ENCODE measurements at places on chromosomes 7 and 10.

GRCh38 chr7:159066816-159067575 lies 77.7 kb downstream of the VIPR2 start:
- no peak for DNase-seq

- DNase-seq, result no peak
Measured at GRCh38 chr7:139661903-139662302, 115.9 kb downstream of the HIPK2 start.

GRCh38 chr10:125979976-125980375 lies 83.6 kb downstream of the FANK1 start:
- DNase-seq, result no peak

DNA sequence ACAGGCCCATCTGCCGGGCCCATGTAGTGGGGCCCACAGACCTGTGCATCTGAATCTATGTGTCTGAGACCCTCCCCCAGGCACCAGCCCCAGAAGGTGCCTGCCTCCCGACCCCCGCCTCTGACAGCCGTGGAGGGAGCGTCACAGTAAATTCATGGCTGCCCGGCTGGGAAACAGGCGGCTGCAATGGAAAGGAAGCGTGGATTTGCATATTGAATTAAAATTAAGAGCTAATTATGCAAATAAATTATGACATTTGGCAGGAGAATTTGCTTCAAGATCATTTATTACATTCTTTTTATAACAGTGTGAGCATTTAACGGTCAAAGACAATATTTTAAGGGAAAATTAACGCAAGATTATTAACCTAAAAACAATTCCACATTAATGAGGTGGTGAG lies 92.3 kb downstream of the HIF1AN start:
- no peak for DNase-seq

- DNase-seq, result no peak
Measured at GRCh38 chr7:133771788-133772419, 355.2 kb upstream of the LRGUK start.

GRCh38 chr7:50409856-50410745 lies 40.0 kb downstream of the FIGNL1 start:
- no peak for DNase-seq

DNA sequence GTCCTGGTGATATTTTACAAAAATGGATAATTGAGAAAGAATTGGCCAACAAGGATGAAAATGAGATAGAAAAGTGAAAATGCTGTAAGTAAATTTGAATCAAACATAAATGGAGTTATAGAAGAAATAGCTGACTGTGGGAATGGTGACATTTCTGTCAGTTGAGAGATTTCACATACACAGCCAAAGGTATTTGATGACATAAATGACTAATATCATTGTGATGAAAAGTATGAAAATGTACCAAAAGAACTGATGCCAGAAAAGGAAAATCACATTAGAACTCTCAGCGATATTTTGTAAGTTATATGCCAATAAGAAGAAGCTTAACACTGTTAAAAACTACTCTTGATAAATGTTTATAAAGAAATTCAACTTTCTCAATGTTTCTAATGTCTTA lies 54.9 kb downstream of the TFPI2 start:
- DNase-seq, result no peak

GRCh38 chr7:41777894-41778596 lies 75.2 kb upstream of the INHBA start:
- DNase-seq, result no peak

GRCh38 chr7:70733090-70733489 lies 398.9 kb upstream of the GALNT17 start:
- DNase-seq, result no peak

- no peak for DNase-seq
Measured at GRCh38 chr7:98291717-98292116, 10.2 kb downstream of the BRI3 start.

- no peak for DNase-seq
Measured at GRCh38 chr10:75508814-75509306, 77.4 kb downstream of the LRMDA start.

- no peak for DNase-seq
Measured at GRCh38 chr7:132135746-132136385, 440.4 kb downstream of the PLXNA4 start.

- no peak for DNase-seq
Measured at GRCh38 chr10:100810091-100810834, 64.9 kb downstream of the PAX2 start.

DNA sequence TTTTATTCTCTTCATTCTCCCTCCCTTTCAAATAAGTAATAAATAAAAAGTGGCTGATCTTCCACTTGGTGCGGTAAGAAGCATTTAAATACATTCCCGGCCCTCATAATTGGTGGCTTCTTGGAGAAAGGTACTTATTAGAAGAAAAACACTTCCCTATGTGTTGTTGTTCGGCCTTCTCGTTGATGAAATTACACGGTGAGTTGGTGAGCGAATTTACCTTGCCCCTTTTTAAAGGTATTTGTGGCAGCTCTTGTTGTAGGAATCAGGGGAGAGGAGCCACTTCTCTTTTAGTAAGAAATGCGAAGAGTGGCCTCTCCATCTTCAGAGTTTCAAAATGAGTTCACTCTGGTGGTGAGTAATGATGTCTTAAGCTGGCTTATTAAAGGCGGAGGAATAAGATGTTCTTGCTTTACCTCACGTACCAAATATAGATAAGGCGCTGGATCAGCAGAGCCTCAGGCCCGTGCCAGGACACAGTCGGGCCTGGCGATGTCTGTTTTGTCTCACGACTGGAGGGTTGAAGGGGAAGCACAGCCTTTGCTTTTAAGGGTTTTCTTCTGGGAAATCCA lies 135.9 kb downstream of the CUX1 start:
- no peak for DNase-seq

GRCh38 chr7:97117035-97117371 lies 495 bp upstream of the SDHAF3 start:
- DNase-seq, result no peak

DNA sequence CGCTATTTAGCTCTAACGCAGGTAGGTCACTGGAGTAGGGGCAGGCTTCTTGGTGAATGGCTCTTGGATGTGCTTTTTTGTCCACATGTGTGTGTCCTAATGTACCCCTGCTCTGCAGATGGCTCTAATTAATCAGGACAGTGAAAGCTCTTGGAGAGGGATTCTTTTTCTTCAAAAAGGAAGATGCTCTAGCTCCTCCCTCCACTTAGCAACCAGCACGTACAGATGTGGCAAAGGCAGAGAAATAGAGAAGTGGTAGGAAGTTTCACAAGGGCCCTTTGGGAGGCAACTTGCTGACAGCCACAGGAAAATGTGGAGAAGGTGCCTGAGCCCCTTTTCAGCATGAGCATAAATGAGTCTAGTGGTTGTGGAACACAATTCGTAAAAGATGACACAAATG lies 221.7 kb downstream of the PLXNA4 start:
- DNase-seq, result no peak

DNA sequence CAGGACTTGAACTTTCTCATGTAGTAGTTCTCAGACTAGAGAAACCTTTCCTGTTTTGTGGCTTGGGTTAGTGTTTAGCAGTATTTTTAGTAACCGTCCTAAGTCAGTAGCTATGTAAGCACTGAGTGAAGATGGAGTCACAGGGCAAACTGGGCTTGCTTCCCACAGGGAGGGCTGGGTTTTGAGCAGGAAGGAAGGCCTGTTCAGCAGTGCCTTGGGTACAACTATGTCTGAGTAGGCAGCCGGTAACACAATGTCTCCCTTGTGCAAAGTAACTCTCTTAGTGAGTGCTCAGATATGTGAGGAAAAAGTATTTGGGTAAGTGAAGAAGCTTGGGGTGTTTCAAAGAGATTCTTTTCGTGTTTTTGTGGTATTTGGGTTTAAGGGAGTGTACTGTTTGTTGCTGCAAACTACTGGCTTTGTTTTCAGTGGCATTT lies 96.4 kb downstream of the CCSER2 start:
- peak; percentile 35 for DNase-seq

DNA sequence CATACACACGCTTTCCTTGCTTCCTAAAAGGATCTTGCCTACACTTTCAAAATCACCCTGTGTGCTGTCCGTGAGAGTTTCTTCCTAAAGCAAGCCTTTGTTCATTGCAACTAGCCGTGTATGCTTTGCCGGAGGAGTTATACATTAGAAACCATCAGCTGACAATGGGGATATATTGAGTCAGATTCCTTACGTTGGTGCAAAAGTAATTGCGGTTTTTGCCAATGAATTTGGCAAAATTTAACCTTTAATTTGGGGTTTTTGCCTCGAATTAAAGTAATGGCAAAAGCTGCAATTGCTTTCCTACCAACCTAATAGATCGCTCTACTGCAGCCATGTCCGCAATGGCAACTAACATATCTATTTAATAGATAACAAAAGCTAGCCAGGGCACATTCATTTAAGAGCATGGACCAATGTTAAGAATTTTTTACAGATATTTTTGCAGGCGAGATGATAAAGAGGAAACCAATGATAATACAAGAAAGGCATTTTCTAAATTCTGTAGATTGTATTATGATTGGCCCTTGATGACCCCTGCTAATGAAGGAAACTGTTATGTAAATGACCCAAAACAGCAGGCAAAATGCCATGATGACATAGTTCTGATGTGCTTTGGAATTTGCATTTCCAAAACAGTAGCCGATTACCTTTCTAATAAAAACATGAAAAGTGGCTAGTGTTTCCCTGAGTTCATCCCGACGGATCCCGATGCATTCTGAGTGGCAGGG lies 184.8 kb upstream of the NRP1 start:
- DNase-seq, result no peak

DNA sequence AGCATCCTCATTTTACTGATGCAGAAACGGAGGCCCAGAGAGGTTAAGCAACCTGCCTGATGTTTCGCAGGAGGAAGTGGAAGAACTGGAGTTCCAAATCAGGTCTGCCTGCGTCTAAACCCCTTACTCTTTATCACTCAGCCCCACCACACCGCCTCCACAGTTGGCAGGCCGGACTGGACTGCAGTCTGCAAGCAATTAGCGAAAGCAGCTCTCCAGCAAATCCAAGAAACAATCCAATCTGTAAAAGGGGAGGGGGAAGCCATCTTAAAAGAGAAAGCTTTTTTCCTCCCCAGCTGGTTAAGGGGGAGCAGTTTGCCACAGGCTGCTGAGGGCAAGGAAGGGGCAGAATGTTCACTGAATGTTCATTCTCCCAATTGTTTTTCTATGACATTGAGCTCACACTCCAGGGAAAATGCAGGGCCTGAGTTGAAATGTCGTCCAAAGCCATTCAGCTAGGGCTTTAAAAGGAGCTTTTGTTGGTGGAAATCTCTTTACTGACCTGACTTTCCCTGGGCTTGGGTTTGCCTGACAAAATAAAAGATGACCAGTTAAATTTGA lies 350.1 kb downstream of the RNLS start:
- DNase-seq, result no peak

- no peak for DNase-seq
Measured at GRCh38 chr7:117448655-117449054, 21.4 kb upstream of the ASZ1 start.

GRCh38 chr7:79118143-79118542 lies 335.3 kb downstream of the MAGI2 start:
- DNase-seq, result no peak

- no peak for DNase-seq
Measured at GRCh38 chr10:132624847-132625471, 87.4 kb downstream of the INPP5A start.

- no peak for DNase-seq
Measured at GRCh38 chr10:86651021-86651471, 3.3 kb upstream of the OPN4 start.

DNA sequence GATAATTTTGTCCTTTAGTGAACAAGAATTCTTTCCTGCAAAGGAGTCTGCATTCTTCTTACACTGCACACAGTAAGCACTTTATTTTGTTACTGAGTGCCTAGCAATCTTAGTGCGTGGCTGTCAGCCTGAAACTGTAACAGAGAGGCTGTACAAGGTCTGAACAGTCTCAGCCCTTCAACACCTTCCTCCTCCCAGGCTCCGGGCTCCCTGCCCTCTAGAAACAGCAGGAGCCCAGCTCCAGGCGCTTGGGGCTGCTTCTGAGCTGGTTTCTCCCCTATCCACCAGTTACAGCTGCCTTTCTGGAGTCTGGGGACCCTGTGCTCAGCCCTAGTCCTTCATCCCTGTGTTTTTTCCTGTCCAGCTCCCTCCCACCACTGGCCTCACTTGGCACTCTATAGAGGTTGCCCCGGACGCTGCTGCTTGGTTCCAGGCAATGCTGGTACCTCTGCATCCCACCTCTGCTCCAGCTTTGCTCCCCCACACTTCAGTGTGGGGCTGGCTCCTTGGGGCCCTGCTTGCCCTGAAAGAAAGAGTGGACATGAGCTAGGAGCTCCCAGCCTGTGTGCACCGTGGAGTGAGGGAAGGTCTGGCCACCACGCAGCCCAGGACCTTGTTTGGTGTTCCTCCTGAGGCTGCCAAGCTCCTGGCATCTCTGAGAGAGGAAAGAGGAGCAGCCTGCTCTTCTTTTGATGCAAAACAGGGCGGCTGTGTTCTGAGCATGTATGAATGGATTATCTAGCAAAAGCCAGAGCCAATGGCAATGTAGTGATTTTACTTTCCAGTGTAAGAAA lies 251.2 kb upstream of the GRB10 start:
- DNase-seq, result no peak

DNA sequence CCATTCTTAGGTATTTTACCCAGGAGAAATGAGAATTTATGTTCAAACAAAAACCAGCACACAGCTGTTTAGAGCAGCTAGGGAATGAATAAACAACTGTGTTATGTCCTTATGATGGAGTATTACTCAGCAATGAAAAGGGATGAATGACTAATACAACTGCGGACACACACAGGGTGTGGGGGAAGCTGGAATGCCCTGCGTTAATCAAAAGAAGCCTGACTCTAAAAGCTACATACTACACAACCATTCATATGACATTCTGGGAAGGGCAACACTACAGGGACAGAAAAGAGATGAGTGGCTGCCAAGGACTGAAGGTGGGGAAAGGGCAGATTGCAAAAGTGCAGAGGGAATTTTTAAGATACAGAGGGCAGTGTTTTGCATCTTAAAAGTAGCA lies 64.0 kb downstream of the DLG5 start:
- no peak for DNase-seq

GRCh38 chr10:91117505-91117904 lies 103.0 kb upstream of the PCGF5 start:
- DNase-seq, result no peak

DNA sequence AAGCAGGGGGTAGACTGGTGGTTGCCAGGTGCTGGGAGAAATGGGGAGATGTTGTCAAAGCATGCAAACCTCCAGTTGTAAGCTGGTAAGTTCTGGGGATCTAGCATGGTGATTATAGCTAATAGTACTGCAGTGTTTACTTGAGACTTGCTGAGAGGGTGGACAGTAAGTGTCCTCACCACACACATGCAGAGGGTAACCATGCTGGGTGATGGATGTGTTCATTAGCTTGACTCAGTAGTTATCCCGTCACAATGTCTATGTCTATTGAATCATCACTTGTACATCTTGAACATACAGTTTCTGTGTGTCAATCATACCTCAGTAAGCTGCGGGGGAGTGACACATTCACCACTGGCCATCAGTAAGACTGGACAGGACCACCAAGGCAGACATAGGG lies 42.1 kb downstream of the GSDME start:
- DNase-seq, result no peak

GRCh38 chr7:2248984-2249694 lies 7.1 kb downstream of the NUDT1 start:
- no peak for DNase-seq
